A673 (cell line): ENCODE measurements at places on chromosomes 12 and 14. TPM values are rescaled to one million over a fixed set of nuclear protein-coding genes. Genes with fewer than 3 reads are reported as not detected.

- DNase-seq, result no peak
Observed at GRCh38 chr14:56862836-56863235, 52.6 kb upstream of the OTX2 start.

DNA sequence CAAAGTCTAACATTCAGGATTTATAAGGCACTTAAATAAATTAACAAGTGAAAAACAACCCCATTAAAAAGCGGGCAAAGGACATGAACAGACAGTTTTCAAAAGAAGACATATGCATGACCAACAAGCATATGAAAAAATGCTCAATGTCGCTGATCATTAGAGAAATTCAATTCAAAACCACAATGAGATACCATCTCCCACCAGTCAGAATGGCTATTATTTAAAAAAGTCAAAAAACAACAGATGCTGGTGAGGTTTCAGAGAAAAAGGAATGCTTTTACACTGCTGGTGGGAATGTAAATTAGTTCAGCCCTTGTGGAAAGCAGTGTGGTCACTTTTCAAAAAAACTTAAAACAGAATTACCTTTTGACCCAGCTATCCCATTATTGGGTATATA, 60.7 kb upstream of the BDKRB2 start:
- no peak for DNase-seq

DNA sequence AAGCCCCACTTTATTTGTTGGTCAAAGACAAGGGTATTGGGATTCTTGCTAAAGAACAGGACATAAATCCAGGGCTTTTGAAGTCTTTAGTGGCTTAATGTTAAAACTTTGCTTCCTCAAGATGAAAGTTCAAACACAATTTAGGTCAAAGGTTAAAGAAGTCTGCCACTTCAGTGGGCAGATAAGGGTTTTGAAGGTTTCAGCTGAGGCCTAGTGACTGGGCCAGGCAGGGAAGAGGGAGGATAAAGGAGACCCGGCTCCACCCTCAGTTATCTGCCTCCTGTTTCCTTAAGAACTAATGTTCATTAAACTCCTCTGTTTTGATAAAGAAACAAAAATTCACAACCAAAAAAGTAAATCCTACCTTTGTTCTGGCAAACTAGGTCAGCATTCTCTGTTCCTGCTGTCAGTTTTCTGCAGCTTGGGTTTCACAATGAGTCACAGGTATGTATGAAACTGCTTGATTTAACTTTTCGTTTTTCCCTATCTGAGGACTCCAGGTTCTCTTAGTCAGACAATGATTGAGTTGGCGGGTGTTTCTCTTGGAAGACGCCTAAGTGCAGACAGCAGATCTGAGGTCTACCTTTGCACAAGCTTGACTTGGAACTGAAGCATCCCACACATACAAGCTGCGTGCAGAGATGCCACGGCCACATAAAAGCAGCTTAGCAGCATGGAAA, 208.3 kb downstream of the EXOC5 start:
- no peak for DNase-seq

GRCh38 chr12:131979606-131980005, 29.9 kb downstream of the EP400 start:
- no peak for DNase-seq

The CLEC4C gene
- not detected in 2 replicates for total RNA-seq

- peak; percentile 75 for DNase-seq
Observed at GRCh38 chr14:100887728-100888335, 15.7 kb downstream of the RTL1 start.

The PAN2 gene
- total RNA-seq, result 46.3 and 64.9 TPM in 2 replicates

The TBX5 gene
- 1.2 and 2.1 TPM in 2 replicates for total RNA-seq

- DNase-seq, result no peak
Observed at GRCh38 chr14:23380197-23380914, 3.5 kb downstream of the CMTM5 start.

DNA sequence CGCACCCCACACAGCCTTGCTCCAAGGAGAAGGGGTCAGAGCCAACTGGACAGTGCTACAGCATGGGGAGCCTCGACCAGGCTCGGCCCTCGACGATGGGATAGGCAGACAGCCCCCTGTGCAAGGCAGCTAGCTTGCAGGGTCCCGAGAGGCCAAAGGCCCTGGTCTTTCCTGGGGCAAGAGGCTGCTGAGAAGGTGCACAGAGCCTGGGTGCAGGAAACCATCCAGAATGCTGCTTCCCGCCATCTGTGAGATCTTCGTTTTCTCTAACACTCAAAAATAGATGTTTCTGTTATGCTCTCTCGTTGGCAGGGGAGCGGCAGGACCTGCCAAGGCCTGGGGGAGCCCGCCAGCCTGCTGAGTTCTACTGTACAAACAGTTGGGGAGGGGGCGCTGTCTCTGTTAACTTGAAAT, 168.0 kb upstream of the RTL1 start:
- no peak for DNase-seq

DNA sequence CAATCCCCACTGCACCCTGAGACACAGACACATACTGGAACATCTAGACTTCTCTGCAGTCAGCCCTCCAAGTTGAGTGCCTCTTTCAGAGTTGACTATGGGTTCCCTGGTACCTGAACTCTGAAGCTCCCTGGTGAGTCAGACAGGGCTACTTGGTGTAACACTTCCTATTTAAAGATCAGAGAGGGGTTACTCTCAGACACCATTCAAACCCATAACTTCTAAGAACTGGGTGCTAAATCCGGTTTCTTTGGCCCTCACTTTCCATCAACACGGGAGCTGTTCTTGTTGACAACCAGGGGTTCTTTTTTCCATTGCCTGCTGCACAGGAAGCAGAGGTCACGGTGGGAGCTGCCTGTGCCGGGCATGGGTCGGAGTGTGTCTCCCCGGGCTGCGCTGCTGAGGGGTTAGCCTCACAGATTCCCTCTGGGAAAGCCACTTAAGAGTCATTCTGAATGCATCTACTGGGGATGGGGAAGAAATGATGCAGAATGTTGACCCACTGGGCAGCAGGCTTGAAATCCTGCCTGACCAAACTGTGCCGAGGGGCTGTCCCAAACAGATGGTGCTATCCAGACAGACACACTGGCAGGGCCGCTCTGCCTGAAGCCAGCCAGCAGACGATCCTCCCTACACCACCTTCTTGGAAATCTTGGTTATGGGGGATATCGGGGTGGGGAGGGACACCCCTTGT, 74.1 kb downstream of the PITPNM2 start:
- DNase-seq, result no peak

DNA sequence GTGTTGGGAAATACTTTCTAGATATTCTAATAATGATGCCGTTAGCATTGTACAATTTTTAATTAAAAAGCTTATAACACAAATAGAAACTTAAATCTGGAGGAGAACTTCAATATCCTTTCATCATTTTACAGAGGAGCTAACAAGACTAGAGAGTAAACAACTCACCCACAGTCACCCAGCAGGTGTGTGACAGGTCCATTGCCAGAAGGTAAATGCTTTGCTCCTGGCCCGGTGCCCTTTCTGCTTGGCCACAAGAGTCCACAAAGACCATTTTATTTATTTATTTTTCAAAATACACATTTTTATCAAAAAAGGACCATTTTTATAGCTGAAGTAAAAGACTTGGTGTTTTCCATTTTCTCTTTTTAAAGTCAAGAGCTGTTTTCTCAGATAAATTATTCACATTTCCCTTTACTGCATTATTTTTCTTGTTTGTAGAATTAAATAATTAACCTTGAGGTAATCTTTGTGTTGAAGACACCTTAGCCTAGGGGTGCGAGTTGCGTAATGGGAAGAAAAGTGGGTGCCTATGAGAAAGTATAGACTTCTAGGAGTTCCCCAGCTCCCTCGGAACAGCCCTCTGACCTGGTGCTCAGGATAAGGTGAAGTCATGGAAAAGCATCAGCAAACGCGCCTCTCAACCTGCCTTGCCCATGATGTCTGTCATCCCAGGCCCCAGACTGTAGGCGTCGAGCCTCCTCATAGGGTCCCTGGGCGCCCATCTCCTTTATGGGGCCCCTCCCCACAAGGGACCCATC, 26.3 kb upstream of the AMIGO2 start:
- no peak for DNase-seq

GRCh38 chr12:70258605-70259403, 15.6 kb downstream of the CNOT2 start:
- no peak for DNase-seq

The PTCSC3 gene
- not detected in 2 replicates for total RNA-seq

DNA sequence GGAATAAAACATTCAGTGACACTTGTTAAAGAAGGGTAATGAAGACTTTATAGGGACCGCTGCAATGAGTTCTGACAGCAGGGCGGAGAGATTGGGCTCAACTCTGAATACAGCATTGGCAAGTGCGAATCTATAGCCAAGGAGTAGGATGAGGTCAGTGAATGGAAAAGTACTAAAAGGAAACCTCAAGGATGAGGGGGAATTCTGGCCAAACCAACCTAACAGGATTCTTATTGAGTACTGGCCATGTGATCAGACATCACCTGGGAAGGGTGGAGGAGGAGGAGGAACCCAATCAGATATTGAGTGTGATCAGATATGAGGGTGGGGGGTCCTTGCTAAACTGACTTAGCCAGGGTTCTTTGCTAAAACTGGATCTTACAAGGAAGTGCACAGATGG, 31.0 kb downstream of the DRAM1 start:
- DNase-seq, result no peak

- DNase-seq, result no peak
Observed at GRCh38 chr12:114306646-114307045, 99.3 kb downstream of the TBX5 start.

GRCh38 chr14:60344751-60345150, 95.7 kb downstream of the PPM1A start:
- DNase-seq, result no peak

The RIMBP2 gene
- total RNA-seq, result 0.95 and 1.0 TPM in 2 replicates

The MMP19 gene
- 2.2 and 2.3 TPM in 2 replicates for total RNA-seq

GRCh38 chr14:63663428-63664341, 22.0 kb upstream of the WDR89 start:
- peak; percentile 11 for DNase-seq

DNA sequence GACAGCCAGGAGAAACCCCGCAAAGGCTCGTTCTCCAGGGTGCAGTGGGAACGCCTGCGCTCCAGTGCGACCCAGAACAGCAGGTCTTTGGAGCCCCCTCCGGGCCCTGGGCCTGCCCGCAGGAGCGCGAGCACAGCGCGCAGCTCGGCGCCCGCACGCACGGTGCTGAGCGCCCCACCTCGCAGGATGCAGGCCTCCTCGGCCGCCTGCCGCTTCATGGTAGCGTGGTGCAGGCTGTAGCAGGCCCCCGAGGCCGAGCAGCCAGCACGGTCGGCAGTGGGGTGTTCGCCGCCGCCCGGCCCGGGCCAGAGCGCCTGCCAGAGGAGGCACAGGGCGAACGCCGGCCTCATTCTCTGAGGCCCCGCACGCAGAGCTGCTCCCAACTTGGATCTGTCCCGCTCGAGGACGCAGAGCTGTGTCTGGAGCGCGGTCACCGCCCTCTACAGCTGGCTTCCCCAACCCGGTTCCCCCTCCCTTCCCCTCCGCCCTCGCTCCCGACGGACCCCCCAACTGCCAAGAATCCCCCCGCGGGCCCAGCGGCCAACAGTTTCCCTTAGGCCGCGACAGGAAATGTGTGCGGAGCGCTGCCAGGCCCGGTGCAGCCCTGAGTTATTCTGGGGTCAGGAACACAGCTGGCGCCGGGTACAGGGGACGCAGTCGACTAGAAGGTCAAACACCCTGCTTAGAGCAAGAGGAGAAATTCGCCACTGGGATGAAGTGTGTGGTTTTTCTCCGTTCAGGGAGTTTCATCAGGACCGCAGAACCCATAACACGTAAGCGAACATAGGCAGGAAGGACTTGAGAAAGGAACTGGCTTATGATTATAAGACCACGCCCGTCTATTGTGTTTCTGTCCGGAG, at the start of gene CLEC14A:
Gene CLEC14A (minus strand): TSS at position 421 of the 860 bp plus-strand sequence. CDS start 71 bp downstream, at position 350.
- DNase-seq, result no peak

The PPP1R1A gene
- total RNA-seq, result 110 and 114 TPM in 2 replicates

- no peak for DNase-seq
Observed at GRCh38 chr14:75824318-75824717, 157.5 kb downstream of the TGFB3 start.

The HOXC10 gene
- total RNA-seq, result 27.8 and 30.4 TPM in 2 replicates

DNA sequence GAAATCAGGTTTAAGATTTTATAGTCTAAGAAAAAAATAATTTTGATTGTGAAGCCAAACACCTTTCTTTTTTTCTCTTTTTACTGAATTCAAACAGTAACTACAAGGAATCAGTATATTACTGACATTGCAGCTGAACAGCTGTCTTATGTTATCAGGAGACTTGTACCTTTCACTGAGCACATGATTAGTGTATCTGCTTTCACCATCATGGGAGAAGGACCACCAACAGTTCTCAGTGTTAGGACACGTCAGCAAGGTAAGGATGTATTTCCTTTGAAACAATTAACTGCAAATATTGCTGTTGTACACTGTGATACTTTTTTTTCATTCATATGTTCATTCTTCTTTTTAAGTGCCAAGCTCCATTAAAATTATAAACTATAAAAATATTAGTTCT, 50.8 kb downstream of the PTPRQ start:
- DNase-seq, result no peak

DNA sequence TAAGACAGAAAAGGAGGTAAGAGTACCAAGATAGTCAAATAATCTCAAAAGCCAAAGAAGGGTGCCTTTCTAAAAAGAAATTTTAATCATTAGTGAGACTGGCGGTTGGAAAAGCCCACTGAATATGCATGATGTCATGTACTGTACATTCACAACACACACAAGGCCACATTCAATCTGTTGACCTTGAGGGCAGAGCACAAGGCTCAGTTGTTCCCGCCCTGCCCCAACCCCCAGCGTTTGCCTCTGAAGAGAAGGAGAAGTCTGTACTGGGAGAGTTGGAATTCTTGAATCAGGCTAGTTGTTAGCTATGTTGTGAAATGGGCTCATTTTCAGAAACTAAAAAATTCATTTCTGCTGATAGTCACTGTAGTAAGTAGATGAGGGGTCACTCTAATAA, 50.2 kb upstream of the NID2 start:
- DNase-seq, result no peak

DNA sequence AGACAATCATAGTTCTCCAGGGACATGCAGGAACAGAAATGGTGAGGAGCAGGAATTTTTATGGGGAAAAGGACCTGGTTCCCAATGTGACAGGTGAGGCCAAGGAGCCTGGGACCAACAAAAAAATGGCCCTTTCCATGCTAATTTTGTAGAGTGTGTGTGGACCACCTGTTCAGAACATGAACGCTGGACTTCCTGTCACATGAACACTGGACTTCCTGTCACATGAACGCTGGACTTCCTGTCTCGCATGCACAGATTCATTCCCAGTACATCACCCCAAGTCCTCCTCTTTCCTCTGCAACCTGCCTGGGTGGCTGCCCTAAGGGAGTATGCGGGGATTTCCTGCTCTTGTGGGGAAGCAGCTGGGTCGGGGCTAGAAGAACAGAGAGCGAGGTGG, 10.1 kb downstream of the FGF6 start:
- DNase-seq, result no peak

- DNase-seq, result no peak
Observed at GRCh38 chr14:60848066-60848465, 113.5 kb downstream of the MNAT1 start.

The RD3L gene
- not detected in 2 replicates for total RNA-seq

DNA sequence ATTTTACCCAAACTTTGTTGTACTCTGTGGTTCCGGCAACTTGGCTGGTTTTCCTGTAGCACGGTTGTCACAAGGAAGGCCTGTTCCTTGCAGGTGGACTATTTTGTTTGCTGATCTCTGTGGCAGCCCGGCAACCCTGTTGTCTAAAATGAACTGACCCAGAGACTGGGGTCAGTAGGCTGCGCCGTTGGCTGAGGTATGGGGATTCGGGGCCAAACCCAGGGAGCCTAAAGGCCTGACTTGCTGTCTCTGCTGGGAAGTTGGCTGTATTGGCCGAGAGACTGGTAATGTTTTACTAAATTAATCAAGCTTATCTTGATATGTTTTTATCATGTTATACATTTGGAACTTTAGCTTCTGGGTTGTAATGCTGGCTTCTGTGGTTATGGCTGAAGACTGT, 13.8 kb downstream of the SMIM41 start:
- no peak for DNase-seq

GRCh38 chr14:99040711-99041110, 231.3 kb downstream of the BCL11B start:
- DNase-seq, result no peak

The POTEM gene
- total RNA-seq, result not detected in 2 replicates
